Activated CD8-positive, alpha-beta memory T cell treated with anti-CD3 and anti-CD28 coated beads for 48 hours (primary cell): ENCODE measurements at places on chromosomes 2 and 18.

- no peak for DNase-seq
These were observed 62.8 kb upstream of the DTNA start for GRCh38 chr18:34647251-34647650.

GRCh38 chr2:101461381-101461780 is 13.5 kb downstream of the RFX8 start:
- DNase-seq = no peak

GRCh38 chr2:149552226-149552625 is 35.3 kb downstream of the MMADHC start:
- no peak for DNase-seq

DNA sequence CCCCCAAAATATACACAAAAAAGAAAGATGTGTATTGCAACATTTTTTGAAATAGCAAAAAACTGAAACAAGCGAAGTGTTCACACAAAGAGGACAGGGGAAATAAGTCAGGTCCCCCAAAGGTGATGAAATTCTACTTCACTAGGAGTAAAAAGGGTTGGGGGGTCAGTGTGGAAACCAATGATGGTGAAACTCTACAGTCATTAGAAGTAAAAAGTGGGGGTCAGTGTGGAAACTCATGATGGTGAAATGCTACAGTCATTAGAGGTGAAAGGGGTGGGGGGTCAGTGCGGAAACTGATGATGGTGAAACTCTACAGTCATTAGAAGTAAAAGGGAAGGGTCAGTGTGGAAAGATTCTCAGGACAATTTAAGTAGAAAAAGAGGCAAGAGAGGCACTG is 298.2 kb downstream of the EIPR1 start:
- no peak for DNase-seq

DNA sequence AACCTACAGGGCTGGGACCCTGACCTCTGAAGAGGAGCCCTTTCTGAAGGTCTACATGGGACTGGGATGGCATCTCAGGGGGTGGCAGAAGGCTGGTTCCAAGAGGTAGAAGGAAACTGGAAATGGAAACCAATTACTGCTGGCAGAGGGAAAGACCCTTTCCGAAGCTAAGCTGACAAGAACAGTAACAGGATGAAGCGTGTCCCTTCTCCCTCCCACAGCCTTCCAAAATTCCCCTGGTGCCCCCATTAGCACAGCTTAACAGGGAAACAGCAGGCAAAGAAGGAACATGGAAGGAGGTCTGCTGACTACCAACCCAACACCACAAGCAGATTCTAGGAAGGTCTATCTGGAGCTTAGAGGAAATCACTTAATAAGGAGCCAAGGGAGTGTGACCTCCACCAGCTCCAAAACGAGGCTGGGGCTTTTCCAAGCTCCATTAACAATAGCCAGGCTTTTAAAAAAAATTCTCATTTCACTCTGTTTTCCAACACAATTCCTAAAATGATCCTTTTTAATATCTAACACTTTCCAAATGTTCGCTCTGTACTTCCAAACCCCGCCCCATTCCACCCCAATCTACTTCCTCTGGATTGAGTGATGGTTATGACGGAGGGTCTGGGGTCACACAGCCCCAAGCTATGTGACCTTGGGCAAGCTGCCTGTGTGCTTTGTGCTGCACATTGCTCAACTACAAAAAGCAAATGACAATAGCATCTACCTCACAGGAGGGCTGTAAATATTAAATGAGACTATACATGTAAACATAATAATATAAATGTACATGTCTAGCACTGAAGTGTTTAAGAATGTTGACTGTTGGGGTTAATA is 55.2 kb downstream of the STK39 start:
- no peak for DNase-seq

DNA sequence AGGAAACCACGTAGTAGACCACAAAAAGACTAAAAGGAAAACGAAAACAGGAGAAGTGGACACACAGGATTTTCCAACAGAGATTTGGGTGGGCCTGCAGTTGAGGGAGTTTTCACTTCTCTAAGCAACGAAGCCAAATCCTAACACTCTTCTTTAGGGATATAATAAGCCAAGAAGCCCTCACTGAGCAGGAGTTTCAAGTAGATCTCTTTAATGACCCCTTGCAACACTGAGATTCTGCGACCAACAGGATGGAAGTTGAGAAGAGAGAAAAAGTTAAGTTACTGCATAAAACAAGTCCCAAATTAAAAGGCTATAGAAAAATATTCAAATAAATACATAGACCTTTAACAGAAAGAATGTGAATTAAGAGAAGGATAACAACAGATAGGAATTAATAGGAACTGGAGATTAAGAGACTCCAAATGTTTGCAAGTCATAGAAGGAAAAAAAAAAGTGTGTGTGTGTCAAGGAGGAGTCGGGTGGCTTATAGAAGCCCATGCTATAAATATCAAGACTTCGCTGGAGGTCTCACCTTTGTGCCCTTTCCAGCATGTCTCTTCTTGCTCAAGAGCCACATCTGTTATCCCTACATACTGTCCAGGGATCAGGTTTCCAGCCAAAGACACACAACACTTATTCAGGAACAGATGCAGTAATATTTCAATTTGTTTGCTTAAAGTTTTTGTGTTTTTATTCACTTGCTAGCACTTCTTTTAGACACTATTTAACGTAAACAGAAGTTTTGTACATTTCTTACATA is 69.4 kb upstream of the ARHGAP28 start:
- DNase-seq = no peak

- DNase-seq = no peak
These were observed 558.3 kb upstream of the GCFC2 start for GRCh38 chr2:76268902-76269620.

- no peak for DNase-seq
These were observed 18.3 kb upstream of the SP3 start for GRCh38 chr2:173983391-173983871.

GRCh38 chr2:21041943-21042707 is 1.7 kb downstream of the APOB start:
- DNase-seq = no peak

GRCh38 chr18:6488956-6489355 is 74.2 kb upstream of the L3MBTL4 start:
- DNase-seq = no peak

DNA sequence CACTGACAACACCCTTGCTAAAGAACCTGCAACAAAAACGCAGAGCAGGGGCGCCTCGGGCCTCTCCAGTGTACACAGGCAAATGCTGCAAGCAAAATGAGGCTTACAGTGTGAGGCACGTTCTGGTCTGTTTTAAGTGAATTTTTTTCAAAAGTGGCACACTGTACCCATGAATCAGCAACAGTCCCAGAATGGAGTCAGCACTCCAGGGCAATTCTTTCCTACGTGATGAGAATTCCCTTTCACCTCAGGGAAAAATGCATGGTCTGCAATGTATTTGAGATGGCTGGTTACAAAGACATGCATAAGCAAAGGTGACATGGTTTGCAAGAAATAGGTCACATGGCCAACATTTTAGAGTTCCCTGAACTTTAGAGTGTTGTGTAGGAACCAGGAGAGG is 94.4 kb downstream of the UXS1 start:
- no peak for DNase-seq

DNA sequence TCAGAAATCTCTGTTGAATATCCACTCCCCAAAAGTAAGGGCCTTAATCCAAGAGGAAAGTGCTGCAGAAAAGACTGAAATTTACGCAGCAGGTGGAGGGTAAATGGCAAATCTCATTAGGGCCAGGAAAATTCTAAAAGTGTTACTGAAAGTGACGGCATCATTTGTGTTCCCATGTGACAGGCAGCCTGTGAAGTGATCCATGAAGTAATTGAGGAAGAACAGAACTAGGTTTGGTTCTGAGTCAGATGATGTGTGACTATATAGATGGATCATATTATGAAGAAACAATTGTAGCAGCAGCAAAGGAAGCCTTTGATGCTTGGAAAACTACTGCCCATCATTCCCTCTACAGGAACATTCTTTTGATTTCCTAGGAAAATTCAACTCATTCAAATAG is 401.2 kb downstream of the TGIF1 start:
- DNase-seq = no peak
